ENCODE measurements at places on chromosomes 11 and 22. TPM values are rescaled to one million over a fixed set of nuclear protein-coding genes. Genes with fewer than 3 reads are reported as not detected.
A peak's percentile ranks its signal among the peaks of the same experiment; 100 is the strongest.

- H3K27ac ChIP-seq: no peak overlapping the region
- H3K27me3 ChIP-seq: no peaks in the 10 kb centered on the region
- H3K36me3 ChIP-seq: peaks cover 24% of the 10 kb centered on the region
- no peaks in the 10 kb centered on the region for H3K4me1 ChIP-seq
Measured at GRCh38 chr11:78099666-78100065, 20.0 kb upstream of the NDUFC2 start.

DNA sequence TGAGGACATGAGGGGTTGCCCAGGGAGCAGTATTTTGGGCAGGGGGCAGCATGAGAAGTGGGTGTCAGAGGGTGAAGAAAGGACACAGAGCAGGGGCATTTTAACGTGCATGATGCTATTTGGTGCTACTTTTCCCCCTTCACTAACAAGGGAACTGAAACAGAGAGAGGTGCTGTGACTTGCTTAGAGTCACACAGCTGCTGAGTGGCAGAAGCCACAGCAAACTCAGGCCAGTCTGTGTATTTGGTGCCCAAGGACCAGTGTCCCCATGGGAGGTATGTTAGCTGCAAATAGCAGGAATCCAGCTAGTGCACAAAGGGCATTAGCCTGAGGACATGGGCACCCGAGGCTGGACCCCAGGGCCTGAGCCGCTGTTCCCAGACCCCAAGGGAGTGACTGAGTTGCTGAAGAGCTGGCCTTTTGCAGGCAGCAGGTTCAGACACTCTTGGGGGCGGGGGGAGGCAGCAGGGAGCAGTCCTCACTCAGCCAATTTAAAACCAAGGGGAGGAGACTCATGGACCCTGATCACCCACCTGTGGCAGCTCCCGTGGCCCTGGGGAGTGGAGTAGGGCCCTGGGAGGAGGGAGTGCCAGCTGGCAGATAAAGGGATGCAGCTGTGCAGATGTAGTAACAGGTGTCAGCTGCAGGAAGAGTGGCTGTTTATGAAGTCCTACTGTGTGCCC is 14.6 kb downstream of the PARVG start:
- H3K27ac ChIP-seq: no peak overlapping the region
- no peak for DNase-seq
- peaks cover 20% of the 10 kb centered on the region for H3K27me3 ChIP-seq
- H3K4me3 ChIP-seq: no peak overlapping the region

DNA sequence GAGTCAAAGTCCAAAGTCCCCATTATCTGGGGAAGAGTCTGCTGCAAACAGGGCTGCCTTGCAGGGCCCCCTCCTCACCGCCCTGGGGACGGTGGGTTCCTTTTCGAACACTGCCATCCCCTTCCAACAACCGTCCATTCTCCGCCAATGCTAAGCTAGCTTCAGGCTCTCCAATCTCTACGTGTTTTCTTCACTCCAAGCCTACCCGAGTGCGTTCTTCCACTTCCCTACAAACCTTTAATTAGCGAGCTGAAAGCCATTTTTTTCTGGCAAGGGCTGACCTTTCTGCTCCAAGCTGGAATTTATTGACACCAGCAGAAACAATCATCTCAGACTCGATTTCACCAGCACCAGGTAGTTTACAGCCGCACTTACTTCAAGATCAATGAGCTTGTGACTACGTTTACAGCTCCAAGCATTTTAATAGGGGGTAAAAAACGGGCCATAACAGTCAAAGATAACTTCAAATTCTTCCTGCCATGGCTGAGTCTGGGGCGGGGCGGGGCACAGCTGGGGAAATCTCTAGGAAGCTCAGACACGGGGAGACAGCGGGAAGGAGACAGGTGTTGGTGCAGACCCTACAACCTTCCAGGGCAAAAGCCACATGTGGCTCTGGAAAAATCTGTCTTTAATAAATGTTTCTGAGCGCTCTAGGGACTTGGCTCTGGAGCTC is 82.2 kb downstream of the PHF21B start:
- peaks cover 14% of the 10 kb centered on the region for H3K4me1 ChIP-seq
- no peak overlapping the region for H3K4me3 ChIP-seq
- H3K27ac ChIP-seq: no peak overlapping the region
- DNase-seq: no peak

DNA sequence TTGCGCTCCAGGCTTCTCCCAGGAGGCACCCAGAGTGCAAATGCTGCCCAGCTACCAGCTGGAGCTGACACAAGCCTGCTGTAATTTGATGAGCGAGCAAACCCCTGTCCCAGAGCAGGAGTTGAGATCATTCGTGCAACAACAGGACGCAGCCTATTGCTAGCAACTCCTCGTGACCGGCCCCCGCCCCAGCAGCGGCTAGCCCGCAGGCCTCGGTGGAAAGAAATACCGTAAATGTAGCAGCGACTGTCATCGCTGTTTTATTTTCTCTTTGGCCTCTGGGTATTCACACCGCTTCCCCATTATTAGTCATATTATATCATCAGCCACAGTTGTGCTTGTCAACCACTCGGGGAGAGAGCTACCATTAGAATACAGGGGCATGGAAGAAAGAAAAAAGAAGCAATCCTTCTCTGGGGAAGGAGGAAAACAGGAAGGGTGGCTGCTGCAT is 59.2 kb upstream of the ATXN10 start:
- peak overlapping the region; percentile 44 for H3K27ac ChIP-seq
- H3K36me3 ChIP-seq: no peaks in the 10 kb centered on the region
- peak; percentile 93 for DNase-seq
- peaks cover 21% of the 10 kb centered on the region for H3K4me1 ChIP-seq
- H3K27me3 ChIP-seq: no peaks in the 10 kb centered on the region
- H3K4me3 ChIP-seq: peak overlapping the region; percentile 16

- no peaks in the 10 kb centered on the region for H3K27me3 ChIP-seq
- peaks cover 26% of the 10 kb centered on the region for H3K36me3 ChIP-seq
- H3K4me3 ChIP-seq: no peak overlapping the region
- DNase-seq: no peak
- H3K27ac ChIP-seq: no peak overlapping the region
- no peaks in the 10 kb centered on the region for H3K4me1 ChIP-seq
Measured at GRCh38 chr22:35656284-35656752, 8.1 kb downstream of the APOL6 start.

MS4A6E gene
- polyA plus RNA-seq: not detected

ST13 gene
- 401 TPM for polyA plus RNA-seq

IL10RA gene
- polyA plus RNA-seq: 2.9 TPM
